ENCODE measurements at places on chromosomes 2 and 18. TPM values are rescaled to one million over a fixed set of nuclear protein-coding genes. Genes with fewer than 3 reads are reported as not detected.

COLEC12 gene
- not detected for total RNA-seq

TLX2 gene
- 0.14 TPM for total RNA-seq

- no peak for DNase-seq
Measured at GRCh38 chr2:24418166-24418841, 58.0 kb upstream of the ITSN2 start.

GRCh38 chr2:15195813-15196212 lies 365.3 kb downstream of the NBAS start:
- no peak for DNase-seq

SPATA3 gene
- total RNA-seq = not detected

SERPINB11 gene
- total RNA-seq = not detected

DNA sequence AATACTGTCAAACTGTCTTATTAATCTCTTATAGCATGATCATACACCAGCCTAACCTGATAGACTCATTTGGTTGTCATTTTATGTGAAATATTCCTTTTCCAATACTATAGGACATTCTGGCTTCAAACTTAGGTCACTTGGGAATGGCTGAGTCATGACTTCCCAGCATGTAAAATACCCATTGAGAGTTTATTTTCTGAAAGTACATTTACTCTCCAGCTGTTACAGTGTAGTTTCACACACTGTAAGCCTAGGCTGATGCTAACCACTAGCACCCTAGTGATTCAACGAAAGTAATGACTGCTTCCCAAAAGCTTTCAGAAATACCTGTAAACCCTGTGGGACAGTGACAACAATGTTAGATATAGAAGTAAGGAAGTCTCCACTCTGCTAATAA lies 93.8 kb downstream of the FIGN start:
- DNase-seq = no peak

- DNase-seq = no peak
Measured at GRCh38 chr2:170714381-170715061, 616 bp upstream of the SP5 start.

DNA sequence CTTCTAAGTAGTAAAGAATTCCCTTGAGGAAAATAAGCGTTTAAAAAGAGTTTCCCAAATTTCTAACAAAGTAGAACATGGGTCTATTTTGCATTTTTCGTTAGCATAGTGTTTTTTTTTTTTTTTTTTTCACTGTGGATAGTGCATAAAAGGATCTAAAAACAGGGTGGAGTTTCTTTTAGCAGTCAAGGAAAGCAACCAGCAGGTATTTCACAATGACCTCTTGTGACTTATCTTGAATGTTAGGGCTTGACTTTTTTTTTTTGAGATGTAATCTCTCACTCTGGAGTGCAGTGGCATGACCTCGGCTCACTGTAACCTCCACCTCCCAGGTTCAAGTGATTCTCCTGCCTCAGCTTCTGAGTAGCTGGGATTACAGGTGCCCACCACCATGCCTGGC lies 14.9 kb upstream of the DGKD start:
- DNase-seq = no peak

MFSD2B gene
- total RNA-seq = 0.30 TPM

CLEC4F gene
- not detected for total RNA-seq

GRCh38 chr2:44178950-44179349 lies 10.3 kb downstream of the PPM1B start:
- DNase-seq = no peak

NIF3L1 gene
- 6.1 TPM for total RNA-seq

- no peak for DNase-seq
Measured at GRCh38 chr2:155377931-155378444, 679.5 kb downstream of the KCNJ3 start.

All from CD4-positive, alpha-beta T cell (primary cell).